Skin of body (tissue), 3 donors: ENCODE measurements at places on chromosomes 2 and 18. TPM values are rescaled to one million over a fixed set of nuclear protein-coding genes. Genes with fewer than 3 reads are reported as not detected.

Gene SCN9A
- 13.3 TPM for total RNA-seq

Gene APLF
- 10.0 TPM for total RNA-seq

Gene NOSTRIN
- total RNA-seq: 9.4 TPM

Gene XRCC5
- total RNA-seq: 166 TPM

Gene GRB14
- total RNA-seq: 1.1 TPM

Gene ACTG2
- total RNA-seq: 5.1 TPM

DNA sequence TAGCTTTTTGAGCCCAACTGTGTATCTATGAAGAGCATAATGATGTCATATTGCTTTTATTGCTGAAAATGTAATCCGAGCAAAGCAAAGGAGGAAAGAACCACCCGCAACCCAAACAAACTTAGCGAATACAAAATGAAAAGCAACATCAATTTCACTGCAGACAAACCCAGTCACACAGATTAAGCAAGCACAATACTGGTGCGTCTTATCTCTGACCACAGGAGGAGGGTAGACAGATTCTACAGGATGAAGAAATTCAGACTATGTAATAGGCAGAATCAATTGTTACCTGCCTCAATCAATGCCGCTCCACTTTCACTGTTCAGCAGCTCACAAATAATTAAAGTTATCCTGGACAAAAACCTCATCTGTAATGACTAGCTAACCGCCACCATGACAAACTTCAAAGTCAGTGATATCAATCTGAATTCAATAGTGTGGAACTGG, 115.5 kb upstream of the SP3 start:
- no peak for DNase-seq

DNA sequence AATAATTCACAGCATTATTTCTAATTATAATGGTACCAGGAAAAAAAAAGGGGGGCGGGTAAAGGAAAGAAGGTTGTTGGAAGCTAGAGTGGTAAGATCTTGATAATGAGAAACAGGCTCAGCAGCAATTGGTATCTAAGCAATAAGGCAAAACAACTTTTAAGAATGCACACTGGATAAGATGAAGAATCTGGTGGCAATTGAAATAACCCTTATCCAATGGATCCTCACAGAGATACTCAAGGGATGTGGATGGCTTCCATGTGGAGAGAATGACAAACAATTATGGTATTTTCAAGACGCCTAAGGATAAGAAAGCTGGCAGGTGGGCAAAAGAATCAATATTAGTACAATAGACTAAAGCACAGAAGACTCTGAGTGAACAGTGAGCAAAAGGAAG, 153.6 kb downstream of the UPP2 start:
- peak; percentile 20 for DNase-seq

DNA sequence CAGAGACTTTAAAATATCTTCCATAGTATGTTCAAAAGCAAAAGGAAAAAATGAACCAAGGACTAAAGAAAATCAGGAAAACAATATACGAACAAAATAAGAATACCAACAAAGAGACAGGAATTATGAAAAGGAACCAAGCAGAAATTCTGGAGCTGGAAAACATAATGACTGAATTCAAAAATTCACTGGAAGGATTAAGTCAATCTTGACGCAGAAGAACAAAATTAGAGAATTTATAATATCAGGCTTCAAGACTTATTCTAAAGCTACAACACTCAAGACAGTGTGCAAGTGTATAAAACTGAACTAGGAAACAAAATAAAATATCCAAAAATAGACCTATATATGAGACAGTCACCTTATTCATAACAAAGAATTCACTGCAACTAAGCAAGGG, 56.9 kb upstream of the GYPC start:
- DNase-seq: no peak

- no peak for DNase-seq
Measured at GRCh38 chr2:190123956-190124355, 61.4 kb upstream of the MSTN start.

- no peak for DNase-seq
Measured at GRCh38 chr2:234880551-234881211, 71.1 kb upstream of the SH3BP4 start.

DNA sequence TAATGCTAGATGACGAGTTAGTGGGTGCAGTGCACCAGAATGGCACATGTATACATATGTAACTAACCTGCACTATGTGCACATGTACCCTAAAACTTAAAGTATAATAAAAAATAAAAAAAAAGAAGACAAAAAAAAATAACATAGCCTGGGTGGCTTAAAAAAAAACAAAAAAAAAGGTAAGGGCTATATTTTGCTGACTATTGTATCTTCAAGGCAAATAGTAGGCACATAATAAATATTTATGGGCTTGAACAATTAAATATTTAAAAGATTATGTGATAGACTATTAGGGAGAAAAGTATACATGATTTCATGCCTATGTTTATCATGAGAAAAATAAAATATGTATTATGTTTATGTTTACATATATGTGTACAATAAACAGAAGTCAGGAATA, 99.4 kb downstream of the CCDC148 start:
- no peak for DNase-seq

DNA sequence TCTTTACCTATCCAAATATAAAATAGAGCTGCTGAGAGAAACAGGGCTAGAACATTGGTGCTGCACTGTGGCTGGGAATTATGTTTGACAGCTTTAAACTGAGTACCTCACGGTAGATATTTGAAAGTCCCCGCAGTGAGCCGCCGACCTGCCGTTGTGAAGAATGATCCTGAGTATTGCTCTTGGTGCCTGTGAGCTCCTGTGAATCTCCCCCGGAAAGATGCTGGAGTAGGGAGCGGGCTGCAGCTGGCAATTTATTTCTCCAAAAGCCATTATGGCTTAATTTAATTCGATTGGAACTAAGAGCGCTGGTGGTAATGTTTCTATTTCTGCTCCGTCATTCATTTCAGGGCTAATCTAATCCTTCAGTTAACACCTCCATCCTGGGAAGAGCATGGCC, 129.4 kb upstream of the TPO start:
- no peak for DNase-seq
